ENCODE measurements at places on chromosomes 11 and 22.

DNA sequence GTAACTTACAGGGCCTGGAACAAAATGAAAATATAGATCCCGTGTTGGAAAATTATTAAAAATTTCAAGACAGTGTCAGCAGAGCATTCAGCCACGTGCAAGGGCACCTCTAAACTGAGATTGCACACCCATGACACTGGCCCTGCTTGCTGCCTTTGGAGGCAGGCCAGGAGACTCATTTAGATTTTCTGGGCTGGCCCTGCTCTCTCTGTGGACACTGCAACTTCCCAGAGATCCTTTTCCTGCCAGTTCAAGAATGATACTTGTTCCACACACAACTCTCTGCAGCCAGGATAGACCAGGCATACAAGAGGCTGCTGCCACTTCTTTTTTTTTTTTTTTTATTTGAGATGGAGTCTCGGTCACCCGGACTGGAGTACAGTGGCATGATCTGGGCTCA, 56.7 kb upstream of the PTPRJ start:
- DNase-seq, result peak; percentile 46

DNA sequence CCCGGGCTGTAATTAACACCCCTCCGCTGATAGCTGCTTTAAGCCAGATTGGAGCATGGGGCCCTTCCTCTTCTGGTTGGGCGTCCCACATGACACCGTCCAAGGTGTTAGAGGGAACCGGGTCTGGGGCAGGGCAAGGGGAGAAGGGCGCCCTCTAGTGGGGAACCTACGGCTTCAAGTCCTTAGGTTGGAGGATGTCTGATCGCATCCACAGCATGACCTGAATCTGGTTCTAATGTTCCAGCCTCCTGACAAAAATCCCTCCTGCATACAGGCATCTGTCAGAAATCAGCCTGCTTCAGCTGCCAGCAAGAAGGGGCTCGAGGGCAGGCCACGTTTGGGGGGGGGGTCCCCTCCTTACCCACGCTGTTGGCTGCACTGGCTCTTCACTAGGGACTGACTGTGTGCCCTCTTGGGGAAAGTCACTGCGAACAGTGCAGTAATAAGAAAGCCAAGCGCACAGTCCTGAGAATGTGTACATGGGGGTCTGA, 94.2 kb upstream of the TBCEL start:
- peak; percentile 4 for DNase-seq

GRCh38 chr11:16912692-16913111, 101.5 kb downstream of the PLEKHA7 start:
- DNase-seq, result no peak

- DNase-seq, result no peak
Observed at GRCh38 chr22:45896153-45896951, 80.6 kb downstream of the WNT7B start.

GRCh38 chr22:44383064-44383575, 70.4 kb upstream of the SHISAL1 start:
- no peak for DNase-seq

DNA sequence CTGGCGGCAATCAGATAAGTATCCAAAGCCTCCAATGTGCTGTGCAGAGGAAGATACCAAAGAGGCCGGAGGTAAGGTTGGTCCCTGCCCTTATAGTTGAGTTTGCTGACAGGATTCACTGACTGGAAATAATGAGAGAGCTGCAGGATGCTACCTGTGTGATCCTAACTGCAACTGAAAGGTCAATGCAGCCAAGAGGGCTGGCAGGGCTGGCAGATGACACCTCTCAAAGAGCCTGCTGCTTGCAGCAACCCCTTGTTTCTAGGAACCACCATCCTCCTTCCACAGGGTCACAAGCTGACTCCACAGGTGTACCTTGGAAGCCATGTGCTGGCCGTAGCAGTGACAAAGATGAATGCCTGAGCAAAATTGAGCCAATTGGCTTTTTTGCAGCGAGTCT, 348.1 kb downstream of the DDX10 start:
- DNase-seq, result no peak

Measured in HFFc6 (cell line).